Small intestine (tissue), 16 donors: ENCODE measurements at places on chromosomes 1 and 21.

DNA sequence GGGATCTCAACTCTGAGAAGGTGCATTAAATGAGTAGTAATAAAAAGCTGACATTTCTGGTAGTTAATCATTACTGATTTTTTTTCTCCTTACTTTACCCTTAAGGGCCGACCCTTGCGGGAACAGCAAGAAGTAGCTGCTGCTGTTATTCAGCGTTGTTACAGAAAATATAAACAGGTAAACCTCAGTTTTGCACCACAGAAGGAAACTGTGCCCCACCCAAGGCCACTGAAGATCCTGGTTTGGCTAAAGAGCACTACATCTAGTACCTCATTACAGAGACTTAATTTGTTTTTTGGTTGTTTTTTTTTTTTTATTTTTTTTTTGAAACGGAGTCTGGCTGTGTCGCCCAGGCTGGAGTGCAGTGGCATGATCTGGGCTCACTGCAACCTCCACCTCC is 23.5 kb upstream of the VAMP3 start:
- H3K4me1 ChIP-seq, result no peaks in the 10 kb centered on the region
- H3K4me3 ChIP-seq, result no peak overlapping the region
- H3K36me3 ChIP-seq, result no peaks in the 10 kb centered on the region

GRCh38 chr1:206029484-206029883 is 5.8 kb upstream of the CTSE start:
- no peak overlapping the region for H3K4me3 ChIP-seq
- H3K4me1 ChIP-seq, result peaks cover 10% of the 10 kb centered on the region
- DNase-seq, result no peak
- H3K27ac ChIP-seq, result no peak overlapping the region

DNA sequence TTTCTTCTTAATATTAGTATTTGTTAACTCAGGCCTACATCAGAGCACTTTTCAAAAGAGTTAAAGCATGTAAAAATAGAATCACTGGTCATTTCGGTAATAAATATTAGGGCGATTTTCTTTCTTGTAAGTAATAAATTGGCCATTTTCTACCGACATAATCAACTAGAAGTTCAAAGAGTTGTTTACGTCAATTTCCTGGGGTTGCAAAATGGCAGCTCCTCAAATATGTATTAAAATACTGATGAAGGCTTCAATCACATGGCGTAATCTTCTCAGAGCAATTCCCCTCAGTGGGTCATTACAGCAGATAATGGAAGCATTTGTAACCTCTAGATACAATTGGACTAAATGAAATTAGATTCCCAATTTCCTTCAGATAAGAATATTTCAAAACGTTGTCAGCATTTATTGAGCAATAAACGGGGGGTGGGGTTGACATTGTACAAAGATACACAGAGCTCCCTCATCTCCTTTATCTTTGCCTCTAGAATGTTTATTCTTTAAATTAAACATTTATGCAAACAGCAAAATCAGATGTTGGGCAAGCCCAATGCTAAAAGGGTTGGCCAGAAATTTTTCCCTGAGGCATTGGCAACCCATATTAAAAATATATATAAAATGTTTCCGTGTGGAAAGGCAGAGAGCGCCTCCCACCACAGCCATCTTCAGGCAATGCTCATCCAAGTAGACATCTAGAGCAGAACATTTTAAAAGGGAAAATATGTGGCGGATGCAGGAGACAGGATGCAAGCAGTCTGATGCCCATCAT is 240.6 kb downstream of the NCAM2 start:
- no peak overlapping the region for H3K4me3 ChIP-seq
- no peaks in the 10 kb centered on the region for H3K4me1 ChIP-seq
- no peaks in the 10 kb centered on the region for H3K36me3 ChIP-seq
- H3K27me3 ChIP-seq, result no peaks in the 10 kb centered on the region

GRCh38 chr1:103949779-103950178 is 200.1 kb downstream of the AMY1C start:
- no peak overlapping the region for H3K4me3 ChIP-seq
- DNase-seq, result no peak
- no peaks in the 10 kb centered on the region for H3K36me3 ChIP-seq
- H3K27ac ChIP-seq, result no peak overlapping the region

- H3K36me3 ChIP-seq, result peaks cover 74% of the 10 kb centered on the region
- no peaks in the 10 kb centered on the region for H3K4me1 ChIP-seq
- H3K27ac ChIP-seq, result no peak overlapping the region
Observed at GRCh38 chr1:226964611-226965486, 24.8 kb downstream of the COQ8A start.

DNA sequence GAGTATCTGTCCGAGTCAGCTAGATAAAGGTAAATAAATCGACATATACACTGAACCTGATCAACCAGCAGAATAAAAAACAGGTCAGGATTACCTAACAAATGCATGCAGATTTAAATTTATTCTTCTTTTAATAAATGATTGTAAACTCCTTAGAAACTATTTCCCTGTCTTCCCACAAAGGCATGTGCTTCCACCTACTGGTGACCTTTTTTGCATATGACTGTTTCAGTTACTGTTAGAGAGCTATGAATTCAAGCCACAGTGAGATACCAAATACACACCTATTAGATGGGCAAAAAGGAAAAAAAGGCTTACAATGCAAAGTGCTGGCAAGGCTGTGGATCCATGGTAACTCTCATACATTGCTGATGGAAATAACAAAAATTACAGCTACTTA is 957.4 kb upstream of the NCAM2 start:
- no peak overlapping the region for H3K4me3 ChIP-seq
- no peaks in the 10 kb centered on the region for H3K4me1 ChIP-seq
- H3K27me3 ChIP-seq, result no peaks in the 10 kb centered on the region
- H3K27ac ChIP-seq, result no peak overlapping the region

GRCh38 chr1:225410036-225410435 is 17.8 kb downstream of the LBR start:
- no peak overlapping the region for H3K27ac ChIP-seq
- DNase-seq, result no peak
- H3K4me1 ChIP-seq, result peaks cover 2% of the 10 kb centered on the region
- no peaks in the 10 kb centered on the region for H3K27me3 ChIP-seq
- no peak overlapping the region for H3K4me3 ChIP-seq
- peaks cover 6% of the 10 kb centered on the region for H3K36me3 ChIP-seq

- no peaks in the 10 kb centered on the region for H3K27me3 ChIP-seq
- no peaks in the 10 kb centered on the region for H3K4me1 ChIP-seq
- no peak overlapping the region for H3K27ac ChIP-seq
- no peak overlapping the region for H3K4me3 ChIP-seq
- DNase-seq, result no peak
Observed at GRCh38 chr1:56199061-56199460, 380.3 kb downstream of the PLPP3 start.

DNA sequence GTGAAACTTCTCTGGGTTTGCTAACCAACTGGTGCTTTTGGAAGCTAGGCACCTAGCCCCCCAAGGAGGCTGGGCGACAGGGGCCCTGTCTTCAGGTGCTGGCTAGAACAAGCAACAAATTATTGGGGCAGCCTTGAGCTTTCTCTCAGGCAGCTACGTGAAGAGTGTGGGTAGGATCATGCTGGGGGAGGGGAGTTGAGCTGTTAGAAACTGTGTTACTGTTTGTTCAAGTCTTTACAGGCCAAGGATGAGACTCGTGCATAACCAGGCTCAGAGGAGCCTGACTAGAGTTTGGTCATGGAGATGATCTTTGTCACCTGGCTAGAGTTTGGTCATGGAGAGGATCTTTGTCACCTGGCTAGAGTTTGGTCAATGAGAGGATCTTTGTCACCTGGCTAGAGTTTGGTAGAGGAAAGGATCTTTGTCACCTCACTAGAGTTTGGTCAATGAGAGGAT is 12.6 kb upstream of the SCCPDH start:
- H3K36me3 ChIP-seq, result no peaks in the 10 kb centered on the region
- no peak overlapping the region for H3K4me3 ChIP-seq
- H3K4me1 ChIP-seq, result no peaks in the 10 kb centered on the region

DNA sequence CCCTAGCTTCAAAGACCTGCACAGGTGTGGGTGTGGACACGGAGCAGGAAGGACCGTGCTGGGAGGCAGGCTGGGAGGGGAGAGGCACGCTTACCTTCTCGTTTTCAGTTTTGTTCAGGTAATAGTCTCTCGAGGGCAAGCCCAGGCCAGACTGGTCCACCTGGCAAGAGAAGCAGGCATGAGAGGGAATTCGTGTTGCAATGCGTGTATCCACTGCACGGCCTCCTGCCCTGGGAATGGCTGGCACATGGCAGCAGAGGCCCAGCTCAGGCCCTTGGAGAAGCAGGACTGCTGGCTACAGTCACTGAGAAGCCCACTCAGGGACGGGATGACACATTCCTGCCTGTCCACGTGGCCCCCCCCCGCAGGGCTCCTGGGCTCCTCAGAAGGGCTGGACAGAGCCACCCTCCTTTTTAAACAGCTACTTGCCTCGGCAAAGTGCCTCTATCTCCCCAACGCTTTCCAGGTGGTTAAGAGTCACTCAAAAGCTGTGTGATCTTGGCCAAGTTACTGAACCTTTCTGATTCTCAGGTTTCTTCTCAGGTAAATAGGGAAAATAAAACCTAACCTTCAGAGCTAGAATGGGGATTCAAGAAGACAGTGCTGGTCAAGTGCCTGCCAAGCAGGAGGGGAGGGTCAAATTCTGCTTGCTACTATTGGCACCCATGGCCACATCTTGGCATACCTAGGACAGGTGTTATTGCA is 32.7 kb downstream of the ECE1 start:
- H3K4me1 ChIP-seq, result peaks cover 21% of the 10 kb centered on the region
- no peak for DNase-seq
- H3K36me3 ChIP-seq, result peaks cover 17% of the 10 kb centered on the region
- no peak overlapping the region for H3K4me3 ChIP-seq

DNA sequence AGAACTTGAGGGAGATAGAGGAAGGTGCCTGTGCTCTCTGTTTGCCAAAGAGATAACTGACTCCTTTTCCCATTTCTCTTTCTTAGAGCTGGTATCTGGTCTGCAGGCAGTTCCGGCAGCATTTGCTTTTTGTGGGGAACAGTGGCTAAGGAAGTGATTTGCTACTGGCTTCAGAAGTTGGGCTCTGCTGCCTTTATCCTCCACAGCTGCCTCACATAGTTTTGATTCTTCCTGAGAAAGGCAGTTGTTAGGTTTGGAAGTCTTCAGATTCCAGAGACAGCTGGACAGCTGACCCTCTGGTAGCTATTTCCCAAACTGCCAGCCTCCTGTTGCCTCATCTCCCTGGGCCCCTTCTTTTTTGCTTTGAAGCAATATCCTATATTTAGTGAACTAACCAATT is 62.6 kb upstream of the MACF1 start:
- no peak for DNase-seq
- H3K27me3 ChIP-seq, result no peaks in the 10 kb centered on the region
- no peaks in the 10 kb centered on the region for H3K36me3 ChIP-seq
- no peak overlapping the region for H3K4me3 ChIP-seq
- no peak overlapping the region for H3K27ac ChIP-seq

GRCh38 chr1:42266253-42267135 is 68.5 kb downstream of the FOXJ3 start:
- no peaks in the 10 kb centered on the region for H3K36me3 ChIP-seq
- H3K27me3 ChIP-seq, result no peaks in the 10 kb centered on the region
- H3K4me3 ChIP-seq, result no peak overlapping the region
- H3K4me1 ChIP-seq, result no peaks in the 10 kb centered on the region
- no peak overlapping the region for H3K27ac ChIP-seq

- no peak overlapping the region for H3K4me3 ChIP-seq
- no peaks in the 10 kb centered on the region for H3K27me3 ChIP-seq
- peak; percentile 76 for DNase-seq
Observed at GRCh38 chr1:110203021-110203661, 7.0 kb upstream of the KCNC4 start.

- no peak for DNase-seq
- no peaks in the 10 kb centered on the region for H3K36me3 ChIP-seq
- H3K4me1 ChIP-seq, result no peaks in the 10 kb centered on the region
- peak overlapping the region; percentile 93 for H3K27ac ChIP-seq
- H3K4me3 ChIP-seq, result peak overlapping the region; percentile 99
Observed at GRCh38 chr1:205632669-205633169, 908 bp upstream of the ELK4 start.

DNA sequence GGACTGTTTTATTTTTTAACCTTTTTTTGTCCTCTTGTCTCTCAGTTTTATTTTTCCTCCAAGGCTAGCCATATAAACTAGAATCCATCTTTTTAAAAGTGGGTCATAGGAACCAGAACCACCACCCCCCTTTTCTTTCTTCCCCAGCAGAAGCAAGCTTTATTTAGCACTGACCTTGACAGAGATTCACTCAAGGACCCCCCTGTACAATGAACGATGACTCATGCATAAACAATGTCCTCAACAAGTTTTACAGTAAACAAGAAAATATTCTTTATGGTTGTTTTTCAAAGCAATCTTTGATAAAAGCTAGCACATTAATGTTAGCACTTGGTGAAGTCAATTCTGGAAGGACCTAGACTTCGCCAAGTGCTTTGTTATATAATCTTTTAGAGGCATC is 14.1 kb downstream of the PKN2 start:
- peaks cover 8% of the 10 kb centered on the region for H3K36me3 ChIP-seq
- no peaks in the 10 kb centered on the region for H3K27me3 ChIP-seq
- no peak overlapping the region for H3K27ac ChIP-seq
- DNase-seq, result no peak
- no peak overlapping the region for H3K4me3 ChIP-seq
- no peaks in the 10 kb centered on the region for H3K4me1 ChIP-seq

DNA sequence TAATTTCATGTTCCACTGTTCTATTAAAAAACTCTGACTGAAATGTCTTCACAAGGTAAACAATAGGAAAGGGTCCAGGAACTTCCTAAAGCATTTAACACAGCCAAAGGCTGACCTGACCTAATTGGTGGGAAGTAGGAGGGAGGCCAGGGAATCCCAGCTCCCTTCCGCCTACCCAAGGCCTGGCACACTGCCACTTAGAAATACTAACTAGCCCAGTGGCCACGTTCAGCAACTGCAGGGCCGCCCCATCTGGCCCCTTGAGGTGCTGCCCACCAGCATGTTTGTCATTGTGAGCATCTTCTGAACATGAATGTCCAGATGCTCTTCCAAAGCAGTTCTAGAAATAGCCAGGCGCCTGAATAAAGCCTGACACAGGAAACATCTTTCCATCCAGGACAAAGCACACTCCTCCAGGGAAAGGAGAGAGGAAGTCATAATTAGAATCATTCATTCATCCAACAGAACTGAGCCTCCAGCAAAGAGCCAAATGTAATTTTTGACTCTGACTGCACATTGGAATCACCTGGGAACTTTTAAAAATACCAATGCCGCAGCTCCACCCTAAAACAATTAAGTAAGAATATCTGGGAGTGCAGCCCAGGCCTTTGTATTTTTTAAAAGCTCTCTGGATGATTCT is 44.6 kb upstream of the BCL9 start:
- H3K27me3 ChIP-seq, result no peaks in the 10 kb centered on the region
- H3K27ac ChIP-seq, result no peak overlapping the region
- no peak for DNase-seq
- no peaks in the 10 kb centered on the region for H3K4me1 ChIP-seq
- H3K36me3 ChIP-seq, result no peaks in the 10 kb centered on the region

DNA sequence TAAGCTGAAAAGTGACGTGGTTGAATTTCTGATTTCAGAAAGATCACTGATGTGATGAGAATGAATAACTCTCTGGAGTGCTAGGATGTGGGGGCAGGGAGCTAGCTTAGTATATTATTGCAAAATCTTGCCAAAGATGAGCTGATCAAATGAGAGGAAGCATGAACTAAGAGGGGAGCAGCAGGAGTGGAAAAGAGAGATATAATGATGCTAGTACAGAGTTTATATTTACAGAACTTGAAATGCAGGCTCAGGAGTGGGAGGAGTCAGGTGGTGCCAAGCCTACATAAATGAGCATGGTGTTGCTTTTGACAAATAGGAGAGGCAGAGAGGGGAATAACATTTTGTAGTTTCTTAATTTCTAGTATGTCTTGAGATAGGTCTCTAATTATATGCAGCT is 38.1 kb upstream of the NBL1 start:
- H3K27ac ChIP-seq, result no peak overlapping the region
- no peaks in the 10 kb centered on the region for H3K4me1 ChIP-seq
- peak; percentile 26 for DNase-seq
- H3K4me3 ChIP-seq, result no peak overlapping the region
- H3K27me3 ChIP-seq, result no peaks in the 10 kb centered on the region
- H3K36me3 ChIP-seq, result peaks cover 20% of the 10 kb centered on the region

GRCh38 chr1:42931911-42932422 is 26.7 kb downstream of the SLC2A1 start:
- H3K4me1 ChIP-seq, result peaks cover 43% of the 10 kb centered on the region
- H3K36me3 ChIP-seq, result peaks cover 6% of the 10 kb centered on the region
- no peaks in the 10 kb centered on the region for H3K27me3 ChIP-seq
- no peak overlapping the region for H3K4me3 ChIP-seq
